NCI-H1048 (cell line): ENCODE measurements at places on chromosomes 16 and 17.

DNA sequence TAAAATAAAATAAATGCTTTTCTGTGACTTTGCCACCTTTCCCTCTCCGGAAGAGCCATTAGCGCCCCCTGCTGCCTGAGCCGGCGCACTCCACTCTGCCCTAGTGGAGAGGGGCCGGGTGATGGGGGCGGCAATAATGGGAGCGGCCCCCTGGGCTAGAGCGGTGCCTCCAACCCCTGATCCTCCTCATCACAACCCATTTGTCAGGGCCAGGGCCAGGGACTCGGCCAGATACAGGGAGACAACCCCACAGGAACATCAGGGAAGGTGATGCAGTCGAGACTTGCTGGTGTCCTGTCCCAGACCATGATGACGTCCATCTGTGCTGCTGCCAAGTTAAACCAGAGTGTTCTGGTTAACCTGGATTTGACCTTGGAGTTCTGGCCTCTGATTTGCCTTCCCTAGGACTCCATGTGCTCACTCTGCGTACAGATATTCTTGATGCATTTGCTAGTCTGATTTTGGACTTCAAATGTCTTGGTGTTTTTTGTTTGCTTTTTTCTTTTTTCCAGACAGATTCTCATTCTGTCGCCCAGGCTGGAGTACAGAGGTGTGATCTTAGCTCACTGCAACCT is 46.1 kb upstream of the BPTF start:
- DNase-seq, result no peak

GRCh38 chr17:7478276-7479212 is 887 bp downstream of the ZBTB4 start:
- no peak for DNase-seq

DNA sequence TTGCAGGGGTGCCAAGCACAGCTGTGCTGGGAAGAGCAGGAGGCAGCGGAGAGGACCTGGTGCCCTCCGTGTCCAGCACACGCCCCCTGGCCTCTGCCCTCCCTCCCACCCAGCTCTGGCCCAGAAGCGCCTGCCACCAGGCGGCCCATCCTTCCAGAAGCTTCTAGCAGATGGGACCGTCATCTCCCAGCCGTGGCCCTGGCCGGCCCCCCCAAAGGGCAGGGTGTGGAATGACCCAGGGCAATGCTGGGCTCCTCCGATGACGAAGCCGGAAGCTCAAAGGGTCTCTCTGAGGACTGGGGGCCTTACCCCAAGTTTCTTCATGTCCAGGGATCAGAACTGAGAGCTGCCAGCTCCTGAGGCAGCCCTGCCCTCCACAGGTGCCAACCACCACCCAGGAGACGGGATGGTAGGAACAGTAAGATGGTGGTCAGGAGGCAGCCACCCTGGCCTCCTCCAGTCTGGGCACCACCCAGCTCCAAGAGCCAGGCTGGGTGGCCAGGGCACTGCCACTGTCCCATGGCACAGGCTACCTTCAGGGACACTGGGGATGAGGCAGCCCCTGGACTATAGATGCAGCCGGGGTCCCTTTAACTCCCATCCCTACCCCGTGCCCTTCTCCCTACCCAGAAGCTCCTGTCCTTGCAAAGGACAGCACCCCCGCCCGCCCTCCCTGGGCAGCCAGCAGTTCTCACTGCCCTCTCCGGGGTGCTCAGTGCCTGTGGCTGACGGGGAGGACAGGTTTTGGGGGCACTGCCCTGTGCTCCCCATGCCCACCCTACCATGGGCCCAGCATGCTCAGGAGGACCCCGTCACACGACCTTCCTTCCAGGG is 6.5 kb upstream of the CDH15 start:
- no peak for DNase-seq

- no peak for DNase-seq
Observed at GRCh38 chr17:15411384-15412198, 55.8 kb downstream of the CDRT4 start.

- DNase-seq, result no peak
Observed at GRCh38 chr17:2222301-2222700, 81.3 kb downstream of the SMG6 start.

DNA sequence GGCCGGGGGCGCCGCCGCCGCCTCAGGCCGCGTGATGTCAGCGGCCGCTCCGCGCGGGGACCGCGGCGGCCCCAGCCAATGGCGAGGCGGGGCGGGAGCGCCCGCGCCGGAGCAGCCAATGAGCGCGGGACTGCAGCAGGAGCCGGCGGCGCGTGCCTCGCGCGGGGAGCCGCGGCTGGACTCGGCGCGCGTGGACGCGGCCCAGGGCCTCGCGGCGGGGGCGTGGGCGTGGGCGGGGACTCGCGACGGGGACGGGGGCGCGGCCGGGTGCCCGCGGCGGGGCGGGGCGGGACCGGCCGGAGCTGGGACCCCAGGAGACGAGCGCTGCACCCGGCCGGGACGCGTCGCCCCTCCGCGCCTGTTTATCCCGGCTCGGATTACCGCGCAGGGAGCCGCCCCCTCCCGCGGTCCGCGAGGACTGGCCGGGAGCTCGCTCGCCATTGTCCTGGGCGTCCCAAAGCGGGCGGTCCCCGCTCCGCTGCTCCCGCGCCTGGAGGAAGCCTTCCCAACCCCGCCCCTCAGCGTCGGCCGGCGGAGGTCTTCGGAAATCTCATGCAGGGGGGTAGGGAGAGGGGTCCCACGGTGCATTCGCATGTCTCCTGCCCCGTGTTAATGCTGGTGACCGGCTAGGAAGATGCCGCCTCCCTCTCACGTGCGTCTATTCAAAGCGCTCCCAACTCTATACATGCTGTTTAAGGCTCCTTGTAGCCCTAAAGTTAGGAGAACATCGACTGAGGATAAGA is at the start of gene RNF157:
Gene RNF157, minus strand, starts transcription at position 33 of the 743 bp plus-strand sequence. CDS start 253 bp downstream, outside the sequence.
- no peak for DNase-seq

DNA sequence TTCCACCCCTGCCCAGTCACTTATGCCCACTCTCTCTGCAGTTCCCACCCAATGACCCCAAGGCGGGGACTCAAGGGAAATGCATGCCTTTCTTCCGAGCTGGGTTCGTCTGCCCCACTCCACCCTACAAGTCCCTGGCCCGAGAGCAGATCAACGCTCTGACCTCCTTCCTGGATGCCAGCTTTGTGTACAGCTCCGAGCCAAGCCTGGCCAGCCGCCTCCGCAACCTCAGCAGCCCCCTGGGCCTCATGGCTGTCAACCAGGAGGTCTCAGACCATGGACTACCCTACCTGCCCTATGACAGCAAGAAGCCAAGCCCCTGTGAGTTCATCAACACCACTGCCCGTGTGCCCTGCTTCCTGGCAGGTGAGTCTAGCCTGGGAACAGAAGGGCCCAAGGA is 13.8 kb downstream of the LPO start:
- no peak for DNase-seq

GRCh38 chr17:75778861-75779249 is 5.8 kb upstream of the UNK start:
- no peak for DNase-seq

DNA sequence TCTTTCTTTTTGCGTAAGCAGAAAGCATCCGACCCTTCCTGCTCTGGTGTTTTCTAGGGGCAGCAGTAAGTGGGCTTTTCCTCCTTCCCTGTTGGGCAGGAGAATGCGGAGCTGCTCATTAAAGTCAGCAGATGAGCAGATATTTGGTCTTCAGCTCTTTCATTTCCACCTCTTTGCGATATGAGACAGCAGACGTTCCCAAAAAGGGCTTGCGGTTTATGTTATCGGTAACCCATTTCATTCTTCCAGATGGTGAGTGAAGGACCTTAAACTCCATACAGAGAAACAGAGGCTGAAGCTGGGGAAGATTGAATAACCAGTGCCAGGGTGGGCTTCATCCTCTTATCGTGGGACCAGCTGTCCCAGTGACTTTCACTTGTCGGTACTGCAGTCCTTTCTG is 40.7 kb downstream of the KSR1 start:
- no peak for DNase-seq

- DNase-seq, result no peak
Observed at GRCh38 chr16:89563639-89564392, 3.3 kb downstream of the RPL13 start.

GRCh38 chr16:4082474-4083044 is 33.7 kb downstream of the ADCY9 start:
- no peak for DNase-seq

- no peak for DNase-seq
Observed at GRCh38 chr16:69481901-69482341, 57.5 kb downstream of the CYB5B start.

- no peak for DNase-seq
Observed at GRCh38 chr17:12567077-12568053, 98.3 kb upstream of the MYOCD start.

- DNase-seq, result no peak
Observed at GRCh38 chr17:59652119-59652518, 32.4 kb downstream of the CLTC start.

DNA sequence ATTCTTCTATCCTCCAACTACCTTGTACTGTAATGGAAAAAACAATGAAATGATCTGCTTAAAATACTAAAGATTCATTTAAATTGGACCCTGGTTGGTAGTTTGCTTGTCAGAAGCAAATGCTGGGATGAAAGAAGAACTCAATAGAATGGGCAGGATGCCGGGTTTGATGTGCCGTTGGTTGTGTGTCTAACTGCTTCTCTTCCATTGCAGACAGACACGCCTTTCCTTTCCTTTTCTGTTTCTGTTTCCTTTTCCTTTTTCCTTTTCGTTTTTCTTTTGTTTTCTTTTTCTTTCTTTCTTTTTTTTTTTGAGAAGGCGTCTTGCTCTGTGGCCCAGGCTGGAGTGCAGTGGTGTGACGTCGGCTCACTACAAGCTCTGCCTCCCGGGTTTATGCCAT is 64.6 kb downstream of the PLCG2 start:
- no peak for DNase-seq

- DNase-seq, result no peak
Observed at GRCh38 chr16:77882358-77882757, 94.0 kb downstream of the VAT1L start.

- no peak for DNase-seq
Observed at GRCh38 chr16:28110074-28110473, 46.6 kb upstream of the GSG1L start.
